ENCODE measurements at places on chromosomes 1 and 21. TPM values are rescaled to one million over a fixed set of nuclear protein-coding genes. Genes with fewer than 3 reads are reported as not detected.

The CD164L2 gene
- total RNA-seq = not detected

The LRRC39 gene
- total RNA-seq = 166 TPM

DNA sequence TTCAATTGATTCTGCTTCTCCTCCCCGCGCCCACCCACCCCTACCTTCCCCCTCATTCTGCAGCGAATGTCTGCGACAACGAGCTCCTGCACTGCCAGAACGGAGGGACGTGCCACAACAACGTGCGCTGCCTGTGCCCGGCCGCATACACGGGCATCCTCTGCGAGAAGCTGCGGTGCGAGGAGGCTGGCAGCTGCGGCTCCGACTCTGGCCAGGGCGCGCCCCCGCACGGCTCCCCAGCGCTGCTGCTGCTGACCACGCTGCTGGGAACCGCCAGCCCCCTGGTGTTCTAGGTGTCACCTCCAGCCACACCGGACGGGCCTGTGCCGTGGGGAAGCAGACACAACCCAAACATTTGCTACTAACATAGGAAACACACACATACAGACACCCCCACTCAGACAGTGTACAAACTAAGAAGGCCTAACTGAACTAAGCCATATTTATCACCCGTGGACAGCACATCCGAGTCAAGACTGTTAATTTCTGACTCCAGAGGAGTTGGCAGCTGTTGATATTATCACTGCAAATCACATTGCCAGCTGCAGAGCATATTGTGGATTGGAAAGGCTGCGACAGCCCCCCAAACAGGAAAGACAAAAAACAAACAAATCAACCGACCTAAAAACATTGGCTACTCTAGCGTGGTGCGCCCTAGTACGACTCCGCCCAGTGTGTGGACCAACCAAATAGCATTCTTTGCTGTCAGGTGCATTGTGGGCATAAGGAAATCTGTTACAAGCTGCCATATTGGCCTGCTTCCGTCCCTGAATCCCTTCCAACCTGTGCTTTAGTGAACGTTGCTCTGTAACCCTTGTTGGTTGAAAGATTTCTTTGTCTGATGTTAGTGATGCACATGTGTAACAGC lies 339.9 kb downstream of the NTNG1 start:
- no peak overlapping the region for H3K27ac ChIP-seq
- no peaks in the 10 kb centered on the region for H3K36me3 ChIP-seq
- peaks cover 44% of the 10 kb centered on the region for H3K27me3 ChIP-seq

DNA sequence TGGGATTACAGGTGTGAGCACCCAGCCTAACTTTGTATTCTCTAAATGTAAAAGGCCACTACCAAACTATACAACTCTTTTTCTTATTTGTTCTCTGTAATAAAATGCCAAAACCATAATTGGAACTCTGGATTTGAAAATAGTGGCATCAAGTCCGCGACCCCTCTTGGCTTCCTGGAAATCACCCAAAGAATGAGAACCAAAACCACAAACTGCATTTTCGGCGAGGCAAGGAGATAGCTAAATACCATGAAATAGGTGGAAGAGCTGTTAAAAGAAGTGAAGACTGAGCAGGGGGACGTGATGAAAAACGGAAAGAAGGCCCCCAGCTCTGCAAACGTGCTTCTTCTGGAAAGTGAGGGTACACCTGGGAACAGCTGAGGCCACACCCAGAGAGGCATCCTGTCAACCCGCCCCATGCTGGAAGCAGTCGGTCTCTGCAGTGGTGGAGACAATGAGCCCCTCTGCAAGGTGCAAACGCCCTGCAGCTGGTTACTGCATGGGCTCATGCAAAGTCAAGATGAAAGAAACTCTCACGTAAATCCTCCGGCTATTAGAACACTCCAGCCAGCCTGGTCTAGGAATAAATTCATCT lies 22.5 kb downstream of the VPS26C start:
- no peaks in the 10 kb centered on the region for H3K27me3 ChIP-seq
- no peak overlapping the region for H3K27ac ChIP-seq
- no peak for DNase-seq
- H3K4me1 ChIP-seq = peaks cover 41% of the 10 kb centered on the region

DNA sequence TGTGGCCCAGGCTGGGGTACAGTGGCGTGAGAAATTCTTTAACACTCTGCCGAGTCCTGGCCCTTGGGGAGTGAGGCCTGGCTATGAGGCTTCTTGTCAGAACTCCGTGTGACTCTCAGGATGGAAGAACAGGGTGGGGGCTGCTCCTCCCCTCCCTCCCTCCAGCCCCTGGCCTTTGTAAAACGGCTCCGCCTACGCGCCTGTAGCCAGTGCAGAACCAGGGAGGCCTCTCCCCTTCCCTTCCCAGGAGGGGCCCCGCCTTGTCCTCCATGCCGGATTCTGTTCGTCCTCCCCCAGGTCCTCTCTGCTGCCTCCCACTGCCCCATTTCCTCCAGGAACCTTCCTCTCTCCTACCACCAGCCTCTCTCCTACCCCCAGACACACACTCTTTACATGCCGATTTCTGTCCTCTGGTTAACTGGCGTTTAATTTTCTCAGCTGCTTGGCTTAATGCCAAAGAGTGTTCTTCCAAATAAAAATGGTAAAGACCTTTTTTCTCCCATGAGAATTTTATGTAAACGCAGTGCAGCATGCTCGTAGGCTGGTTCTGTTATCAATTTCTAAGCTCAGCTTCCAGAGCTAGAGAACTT lies 21.0 kb downstream of the PDE9A start:
- peak; percentile 79 for DNase-seq
- no peaks in the 10 kb centered on the region for H3K36me3 ChIP-seq
- no peaks in the 10 kb centered on the region for H3K27me3 ChIP-seq

DNA sequence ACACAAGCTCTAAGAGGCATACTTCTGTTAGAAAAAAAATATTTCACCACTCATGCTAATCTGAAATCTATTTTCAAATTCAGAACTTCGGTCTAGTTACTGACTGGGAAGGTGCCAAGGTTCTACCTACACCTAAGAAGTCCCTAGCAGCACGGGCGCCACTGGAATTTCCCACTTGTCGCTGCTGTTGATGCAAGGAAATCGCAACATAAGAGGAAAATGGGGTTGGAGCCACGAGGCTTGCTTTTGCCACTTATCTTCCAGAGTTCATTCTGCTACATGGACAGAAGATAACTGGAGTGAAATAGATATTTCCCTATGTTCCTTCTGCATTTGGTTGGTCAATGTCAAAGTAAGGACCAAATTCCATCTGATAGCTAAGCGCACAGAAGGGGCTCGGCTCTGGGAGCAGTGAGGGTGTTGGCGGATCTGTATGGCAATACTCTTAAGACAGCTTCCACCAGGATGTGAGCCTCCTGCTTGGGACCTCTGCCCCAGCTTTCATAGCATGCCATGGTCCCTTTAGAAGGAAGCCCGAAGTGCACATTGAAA lies 47.2 kb downstream of the RCAN1 start:
- H3K4me3 ChIP-seq = no peak overlapping the region
- H3K36me3 ChIP-seq = no peaks in the 10 kb centered on the region
- peaks cover 47% of the 10 kb centered on the region for H3K4me1 ChIP-seq
- no peaks in the 10 kb centered on the region for H3K27me3 ChIP-seq

All from heart left ventricle (tissue), 16 donors.